Kidney tubule cell (primary cell): ENCODE measurements at places on chromosomes 1 and 21.

- DNase-seq: peak; percentile 17
Measured at GRCh38 chr1:59751801-59752200, 62.9 kb upstream of the HOOK1 start.

DNA sequence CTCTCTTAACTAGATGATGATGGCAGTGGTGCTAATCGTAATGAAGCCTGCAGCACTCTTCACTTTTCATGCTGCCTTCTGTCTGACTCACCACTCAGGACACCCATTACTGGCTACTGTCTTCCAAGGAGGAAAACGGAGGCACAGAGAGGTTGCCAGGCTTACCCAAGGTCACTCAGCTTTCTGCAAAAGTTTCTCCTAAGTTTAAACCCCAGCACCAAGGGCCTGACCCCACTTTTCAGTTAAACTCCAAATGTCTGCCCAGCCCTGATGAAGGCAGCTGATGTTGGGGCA, 78.1 kb upstream of the RUNX3 start:
- no peak for DNase-seq

DNA sequence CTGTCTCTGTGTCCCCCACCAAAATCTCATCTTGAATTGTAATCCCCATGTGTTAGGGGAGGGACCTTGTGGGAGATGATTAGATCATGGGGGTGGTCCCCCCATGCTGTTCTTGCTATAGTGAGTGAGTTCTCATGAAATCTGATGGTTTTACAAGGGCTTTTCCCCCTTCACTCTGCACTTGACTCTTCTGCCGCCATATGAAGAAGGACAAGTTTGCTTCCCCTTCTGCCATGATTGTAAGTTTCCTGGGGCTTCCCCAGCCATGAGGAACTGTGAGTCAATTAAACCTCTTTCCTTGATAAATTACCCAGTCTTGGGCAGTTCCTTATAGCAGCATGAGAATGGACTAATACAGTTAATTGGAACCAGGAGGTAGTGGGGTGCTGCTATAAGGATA, 137.1 kb upstream of the RAB4A start:
- no peak for DNase-seq

DNA sequence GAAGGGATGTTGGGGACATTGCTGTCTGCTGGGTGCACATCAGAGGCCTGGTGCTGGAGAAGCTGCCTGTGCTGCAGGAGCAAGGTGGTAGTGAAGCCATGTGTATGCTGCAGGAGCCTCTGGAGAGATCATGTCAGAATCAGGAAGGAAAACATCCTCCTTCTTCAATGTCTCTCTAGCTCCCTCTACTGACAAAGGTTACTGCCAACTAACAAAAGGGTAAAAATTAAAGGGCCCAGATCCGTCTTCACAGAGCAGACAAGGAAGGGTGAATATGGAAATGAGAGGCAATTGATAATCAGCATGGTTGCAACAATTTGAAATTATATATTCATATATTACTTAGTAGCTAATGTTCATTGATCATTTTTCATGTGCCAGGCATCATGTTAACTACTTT, 32.2 kb downstream of the FAM177B start:
- no peak for DNase-seq

- DNase-seq: peak; percentile 1
Measured at GRCh38 chr1:174217248-174217647, 57.9 kb downstream of the RABGAP1L start.

- no peak for DNase-seq
Measured at GRCh38 chr21:15439726-15440125, 290.1 kb upstream of the USP25 start.

DNA sequence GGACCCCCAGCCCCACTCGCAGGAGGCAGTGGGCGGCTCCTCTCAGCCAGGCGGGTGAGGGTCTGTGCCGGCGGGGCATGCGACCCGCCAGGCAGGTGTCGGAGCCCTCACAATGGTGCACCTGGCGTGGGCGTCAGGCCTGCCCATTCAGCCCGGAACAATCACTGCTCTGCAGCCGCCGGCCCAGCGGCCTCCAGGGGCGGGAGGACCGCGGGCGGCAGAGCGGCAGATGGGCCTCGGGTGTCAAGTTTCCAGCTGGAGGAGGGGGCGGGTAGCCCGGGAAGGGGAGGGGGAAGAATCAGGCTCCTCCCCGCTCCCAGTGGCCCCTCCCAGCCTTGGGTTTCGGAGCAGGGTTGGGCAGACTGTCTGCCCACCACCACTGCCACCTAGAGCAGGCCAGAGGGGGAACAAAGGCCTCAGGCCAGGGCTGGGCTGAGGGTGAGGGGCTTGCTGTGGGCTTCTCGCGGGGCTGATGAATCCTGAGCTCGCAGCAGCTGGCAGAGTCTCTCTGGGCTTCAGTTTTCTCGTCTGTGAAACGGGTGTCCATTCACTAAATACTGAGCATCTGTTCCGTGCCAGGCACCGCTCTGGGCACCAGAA, 39.5 kb upstream of the CASZ1 start:
- peak; percentile 30 for DNase-seq
